Activated CD8-positive, alpha-beta memory T cell treated with anti-CD3 and anti-CD28 coated beads for 1 hour (primary cell): ENCODE measurements at places on chromosomes 6 and 20.

GRCh38 chr6:158536891-158537798 lies 22.7 kb upstream of the TMEM181 start:
- DNase-seq, result no peak

DNA sequence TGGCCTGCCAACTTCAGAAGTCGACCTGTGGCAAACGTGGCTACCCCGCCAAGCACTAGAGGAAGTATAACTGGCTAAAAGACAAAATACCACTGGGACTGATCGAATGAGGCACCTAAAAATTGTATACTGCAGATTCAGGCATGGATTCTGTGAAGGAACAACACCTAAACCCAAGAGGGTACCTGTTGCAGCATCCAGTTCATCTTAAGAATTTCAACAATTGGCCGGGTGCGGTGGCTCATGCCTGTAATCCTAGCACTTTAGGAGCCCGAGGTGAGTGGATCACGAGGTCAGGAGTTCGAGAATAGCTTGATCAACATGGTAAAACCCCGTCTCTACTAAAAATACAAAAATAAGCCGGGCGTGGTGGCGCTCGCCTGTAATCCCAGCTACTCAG lies 27.2 kb upstream of the SPAG4 start:
- no peak for DNase-seq

DNA sequence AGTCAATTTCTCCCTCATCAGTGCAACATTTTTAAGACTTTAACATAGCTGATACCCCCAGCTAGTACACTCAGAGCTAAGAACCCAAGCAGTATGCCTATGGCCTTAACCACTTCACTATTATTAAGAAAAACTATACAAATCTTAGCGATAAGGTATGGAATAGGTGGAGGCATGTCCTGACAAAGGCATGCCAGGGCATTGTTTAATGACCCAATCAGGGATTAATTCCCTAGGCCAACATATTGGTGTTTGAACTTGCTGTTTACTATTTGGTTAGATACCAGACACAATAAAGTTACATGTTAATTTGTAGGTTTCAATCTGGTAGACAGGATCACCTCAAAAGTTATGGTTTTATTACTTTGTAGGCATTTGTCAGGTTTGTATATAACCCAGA lies 93.1 kb downstream of the ARMC2 start:
- DNase-seq, result no peak

- DNase-seq, result no peak
These were observed 17.2 kb downstream of the SLC2A12 start for GRCh38 chr6:134034961-134035822.

DNA sequence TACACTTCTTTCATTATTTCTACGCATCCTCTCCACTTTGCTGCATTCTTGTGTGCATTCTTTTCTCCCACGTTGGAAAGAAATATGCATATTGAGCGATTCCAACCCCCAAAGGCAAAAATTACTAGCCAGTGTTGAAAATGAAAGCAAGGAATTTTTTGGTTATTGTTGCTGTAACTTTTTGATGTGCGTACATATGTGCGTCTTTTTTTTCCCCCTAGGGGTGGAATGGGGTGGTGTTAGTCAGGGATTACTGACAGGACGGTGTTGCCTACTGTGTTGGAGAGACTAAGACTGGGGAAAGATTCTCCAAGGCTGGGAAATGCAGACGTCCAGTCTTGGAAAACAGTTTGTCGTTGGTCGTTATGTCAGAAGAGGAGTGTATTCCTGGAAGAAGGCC lies 44.2 kb upstream of the ESR1 start:
- no peak for DNase-seq
